ENCODE measurements at places on chromosomes 5 and 9.
A peak's percentile ranks its signal among the peaks of the same experiment; 100 is the strongest.

DNA sequence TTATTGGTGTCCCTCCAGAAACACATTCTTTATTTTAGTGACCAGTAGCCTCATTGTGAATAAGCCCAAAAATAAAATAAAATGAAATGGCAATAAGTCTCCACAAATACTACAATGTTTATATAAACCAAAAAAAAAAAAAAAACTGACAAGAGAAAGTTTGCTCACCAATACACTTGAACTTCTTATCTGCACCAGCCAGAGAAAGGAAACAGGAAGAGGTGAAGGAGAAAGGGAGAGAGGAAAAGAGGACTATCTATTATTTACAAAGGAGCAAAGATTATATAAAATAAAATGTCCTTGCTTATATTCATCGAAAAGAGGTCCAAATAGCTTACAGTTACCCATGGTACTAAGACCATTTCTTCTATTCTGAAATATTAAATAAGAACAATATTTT lies 176.4 kb upstream of the CCNG1 start:
- DNase-seq = no peak

DNA sequence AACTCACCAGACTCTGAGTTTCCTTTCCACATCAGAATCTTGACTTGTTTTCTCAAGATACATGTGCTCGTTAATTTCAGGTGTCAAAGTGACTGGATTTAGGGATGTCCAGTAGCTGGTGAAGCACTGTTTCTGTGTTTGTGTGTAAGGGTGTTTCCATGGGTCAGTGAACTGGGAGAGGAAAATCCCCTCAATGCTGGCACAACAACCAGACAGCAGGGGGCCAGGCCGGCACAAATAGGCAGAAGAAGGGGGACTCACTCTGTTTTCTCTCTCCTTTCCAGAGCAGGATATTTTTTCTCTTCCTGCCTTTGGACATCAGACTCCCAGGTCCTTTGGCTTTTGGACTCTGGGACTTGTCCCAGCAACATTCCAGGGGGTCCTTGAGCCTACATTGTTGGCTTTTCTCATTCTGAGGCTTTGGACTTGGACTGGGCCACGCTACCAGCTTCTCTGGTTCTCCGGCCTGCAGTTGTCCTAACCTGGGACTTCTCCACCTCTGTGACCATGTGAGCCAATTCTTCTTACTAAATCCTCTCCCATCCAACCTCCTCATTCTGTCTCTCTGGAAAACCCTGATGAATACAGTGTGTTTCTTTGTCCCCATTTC lies 144.0 kb downstream of the CAAP1 start:
- no peak for DNase-seq

- DNase-seq = no peak
Observed at GRCh38 chr9:103702572-103702971, 391.5 kb upstream of the SMC2 start.

DNA sequence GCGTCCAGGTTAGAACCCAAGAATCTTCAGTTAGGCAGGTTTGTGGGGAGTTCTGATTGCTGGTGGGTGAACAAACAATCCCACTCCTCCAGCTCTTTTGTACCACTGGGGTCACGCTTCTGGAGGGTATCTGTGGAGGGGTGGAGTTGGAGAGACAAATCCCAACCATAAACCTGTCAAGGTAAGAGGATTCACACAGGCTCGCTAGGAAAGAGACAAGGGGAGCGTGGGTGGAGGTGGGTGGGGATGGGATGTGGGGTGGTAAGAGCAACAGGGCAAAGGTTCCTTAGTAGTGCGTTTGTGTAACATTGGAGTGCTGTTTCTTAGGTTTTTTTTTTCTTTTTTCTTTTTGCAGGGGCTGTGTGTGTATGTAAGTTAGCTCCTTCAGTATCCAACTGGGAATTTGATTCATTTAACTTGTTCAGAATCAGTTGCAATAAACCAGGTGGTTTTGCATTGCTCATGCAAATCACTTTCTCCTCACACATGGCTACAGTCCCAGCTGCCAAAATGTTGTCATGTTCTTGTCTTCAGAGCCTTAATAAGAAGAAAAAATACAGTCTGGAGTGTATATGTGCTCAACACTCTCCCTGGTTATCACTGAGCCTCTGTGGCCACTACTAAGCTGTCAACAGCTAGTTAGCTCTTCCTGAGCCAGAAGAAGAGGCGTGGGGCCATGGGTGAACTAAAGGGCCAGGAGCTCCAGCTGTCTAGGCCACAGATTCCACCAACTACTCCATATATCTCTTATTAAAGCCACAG lies 164.0 kb upstream of the RAD23B start:
- no peak for DNase-seq

- no peak for DNase-seq
Observed at GRCh38 chr5:179438011-179438441, 92.8 kb upstream of the ADAMTS2 start.

DNA sequence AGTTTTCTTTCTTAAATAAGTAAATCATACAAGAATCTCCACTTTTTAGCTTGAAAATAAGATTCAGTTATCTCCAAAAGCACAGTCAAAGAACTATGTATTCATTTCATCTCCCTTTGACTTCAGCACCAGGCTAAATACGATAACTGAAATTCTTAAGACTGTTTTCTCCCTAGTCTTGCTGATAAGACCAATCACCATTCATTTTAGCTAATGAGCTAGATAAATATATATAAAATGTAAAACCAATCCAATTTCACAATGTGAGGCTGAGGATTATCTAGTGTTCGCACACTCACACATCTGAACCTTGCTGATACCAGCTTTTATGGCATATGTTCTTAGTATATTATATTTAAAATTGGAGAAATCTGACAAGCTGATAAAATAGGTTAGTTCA lies 17.3 kb upstream of the ZNF622 start:
- DNase-seq = no peak

DNA sequence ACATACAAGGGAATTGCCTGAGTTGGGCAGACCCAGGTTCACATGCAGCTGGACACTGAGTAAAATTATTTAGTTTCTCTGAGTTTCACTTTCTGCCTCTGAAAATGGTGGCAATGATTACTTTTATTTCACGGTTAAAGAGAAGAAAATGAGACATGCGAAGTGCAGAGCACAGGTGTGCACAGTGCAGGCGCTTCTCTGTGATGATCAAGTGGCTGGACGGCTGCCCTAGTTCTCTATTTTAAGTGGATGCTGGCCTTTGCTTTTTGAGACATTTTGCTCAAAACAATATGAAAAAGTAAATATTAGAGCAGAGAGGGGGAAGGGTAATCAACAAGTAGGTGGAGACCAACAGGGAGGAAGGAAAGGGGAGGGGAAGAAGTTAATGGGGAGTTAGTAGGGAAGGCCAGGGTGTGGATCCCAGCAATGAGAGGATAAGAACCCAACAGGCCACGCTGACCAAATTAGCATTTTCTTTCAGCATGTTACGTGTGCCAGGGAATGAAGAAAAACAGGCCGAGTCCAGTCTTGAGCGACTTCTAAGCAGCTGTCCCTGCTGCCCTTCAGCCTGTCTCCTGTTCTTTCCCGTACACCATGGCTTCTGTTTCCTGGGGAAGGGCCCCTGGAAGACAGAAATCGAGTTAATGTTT lies 16.1 kb downstream of the SNX18 start:
- DNase-seq = no peak

GRCh38 chr5:132364319-132364718 lies 5.2 kb upstream of the SLC22A5 start:
- DNase-seq = no peak

DNA sequence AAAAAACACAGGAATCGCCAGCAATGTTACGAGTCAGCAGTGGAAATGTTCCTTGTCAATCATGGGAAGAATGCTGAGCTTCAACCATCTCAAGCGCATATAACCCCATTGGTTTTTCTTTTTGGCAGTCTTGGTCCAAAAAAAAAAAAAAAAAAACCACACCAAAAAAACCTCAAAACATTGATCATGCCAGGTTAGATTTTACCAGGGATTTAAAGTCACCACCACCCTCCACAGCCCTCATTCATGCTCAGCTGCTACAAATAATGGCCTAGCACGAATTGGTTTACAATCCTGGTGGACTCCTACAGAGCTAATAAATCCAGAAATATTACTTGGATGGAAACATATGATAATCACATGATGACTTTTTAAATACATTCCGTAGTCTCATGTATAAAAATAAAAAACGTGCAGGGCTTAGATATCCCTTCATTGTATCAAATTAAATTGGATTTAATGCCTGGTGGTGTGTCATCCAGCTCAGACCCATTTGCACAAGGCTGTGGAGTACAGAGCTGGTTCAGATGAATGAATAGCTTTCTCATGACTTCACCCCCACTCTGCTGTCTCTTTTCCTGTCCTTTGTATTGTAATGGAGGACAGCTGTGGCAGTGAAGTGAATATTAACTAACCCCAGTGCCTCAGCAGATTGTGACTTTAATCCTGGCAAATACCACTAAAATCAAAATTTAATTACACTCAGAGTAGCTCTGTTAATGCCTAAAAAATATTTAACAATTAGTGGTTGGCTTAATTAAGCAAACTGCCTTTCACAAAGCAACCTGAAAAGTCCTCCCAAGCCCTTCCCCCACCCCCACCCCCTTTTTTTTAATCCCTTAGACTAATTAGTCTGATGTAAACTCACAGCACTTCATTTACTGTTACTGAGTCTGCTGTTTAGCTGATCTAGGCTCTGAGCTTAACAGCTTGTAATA lies 626.5 kb upstream of the ZNF608 start:
- no peak for DNase-seq

GRCh38 chr9:85522459-85523092 lies 219.2 kb downstream of the AGTPBP1 start:
- DNase-seq = no peak

- no peak for DNase-seq
Observed at GRCh38 chr5:137214446-137215189, 284.5 kb downstream of the SPOCK1 start.

DNA sequence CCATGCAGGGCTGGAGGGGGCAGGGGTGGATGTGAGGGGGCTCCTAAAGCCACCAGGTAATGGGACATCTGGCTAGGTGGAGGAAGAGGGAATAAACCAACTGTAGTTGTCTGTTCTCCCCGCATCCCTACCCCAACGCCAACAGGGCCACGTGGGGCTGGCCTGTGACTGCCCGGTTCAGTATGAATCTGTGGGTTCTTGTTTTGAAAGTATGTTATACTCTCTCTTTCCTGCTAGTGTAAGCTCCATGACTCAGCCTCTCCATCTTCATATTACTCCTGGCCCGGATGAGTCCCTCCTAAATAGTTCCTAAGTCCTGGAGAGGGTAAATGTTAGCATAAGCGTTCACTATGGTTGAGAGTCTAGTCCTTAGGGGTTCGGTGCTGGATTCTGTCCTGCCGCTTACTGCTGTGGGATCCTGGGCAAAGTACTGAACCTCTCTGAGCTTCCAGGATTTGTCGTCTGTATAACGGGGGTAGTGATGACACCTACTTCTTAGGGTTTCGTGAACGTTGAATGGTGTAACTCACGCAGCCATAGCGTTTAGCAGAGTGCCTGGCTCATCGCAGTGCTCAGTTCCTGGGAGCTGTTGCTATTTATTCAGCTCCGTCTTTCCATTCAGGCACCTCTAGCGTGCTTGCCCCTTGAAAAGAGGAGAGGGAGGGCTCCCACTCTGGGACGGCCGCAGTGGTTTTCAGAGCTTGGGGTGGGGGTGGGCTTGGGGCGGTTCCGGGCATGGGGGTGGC lies 28.8 kb downstream of the LHX2 start:
- DNase-seq = no peak

- no peak for DNase-seq
Observed at GRCh38 chr5:103262422-103262871, 3.9 kb downstream of the MACIR start.

DNA sequence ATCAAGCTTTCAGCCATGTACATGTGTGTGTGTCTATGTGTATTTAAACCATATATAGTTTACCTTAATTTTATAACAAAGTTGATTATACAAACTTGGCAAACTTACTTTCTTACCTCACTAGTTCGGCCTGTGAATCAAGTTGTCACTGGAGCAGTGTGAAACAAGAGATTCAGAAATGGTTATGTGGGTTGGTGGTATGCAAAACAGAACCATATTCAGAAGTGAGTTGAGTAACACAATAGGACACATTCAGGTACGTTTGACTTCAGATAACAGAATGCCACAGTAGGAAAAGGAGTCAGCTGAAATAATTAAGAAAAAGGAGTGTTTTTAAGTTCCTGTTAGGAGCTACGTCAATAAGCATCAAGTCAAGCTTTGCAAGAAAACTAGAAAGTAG lies 21.5 kb downstream of the XPA start:
- DNase-seq = no peak

- DNase-seq = no peak
Observed at GRCh38 chr5:36521838-36522745, 84.3 kb upstream of the SLC1A3 start.

DNA sequence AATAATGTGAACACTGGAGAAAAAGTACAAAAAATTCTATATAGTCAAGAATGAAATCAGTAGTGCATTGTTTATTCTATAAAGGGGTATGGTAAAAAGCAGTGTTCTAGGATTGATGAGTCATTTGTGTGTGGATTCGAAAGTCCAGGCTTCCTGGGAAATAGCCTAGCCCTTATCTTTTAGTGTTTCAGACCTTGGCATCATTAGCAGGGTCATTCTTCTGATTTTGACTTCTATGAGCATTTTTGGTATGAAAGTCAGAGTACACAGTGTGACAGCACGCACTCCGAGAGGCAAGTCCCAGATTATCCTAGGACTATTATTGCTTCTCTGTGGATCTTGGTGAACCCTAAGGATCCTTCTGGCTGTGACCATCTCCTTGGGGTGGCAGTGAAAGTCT lies 16.9 kb downstream of the PCSK5 start:
- no peak for DNase-seq

- DNase-seq = no peak
Observed at GRCh38 chr5:107670087-107670931, 428 bp downstream of the EFNA5 start.

- no peak for DNase-seq
Observed at GRCh38 chr5:178202541-178202940, 1.8 kb upstream of the HNRNPAB start.

DNA sequence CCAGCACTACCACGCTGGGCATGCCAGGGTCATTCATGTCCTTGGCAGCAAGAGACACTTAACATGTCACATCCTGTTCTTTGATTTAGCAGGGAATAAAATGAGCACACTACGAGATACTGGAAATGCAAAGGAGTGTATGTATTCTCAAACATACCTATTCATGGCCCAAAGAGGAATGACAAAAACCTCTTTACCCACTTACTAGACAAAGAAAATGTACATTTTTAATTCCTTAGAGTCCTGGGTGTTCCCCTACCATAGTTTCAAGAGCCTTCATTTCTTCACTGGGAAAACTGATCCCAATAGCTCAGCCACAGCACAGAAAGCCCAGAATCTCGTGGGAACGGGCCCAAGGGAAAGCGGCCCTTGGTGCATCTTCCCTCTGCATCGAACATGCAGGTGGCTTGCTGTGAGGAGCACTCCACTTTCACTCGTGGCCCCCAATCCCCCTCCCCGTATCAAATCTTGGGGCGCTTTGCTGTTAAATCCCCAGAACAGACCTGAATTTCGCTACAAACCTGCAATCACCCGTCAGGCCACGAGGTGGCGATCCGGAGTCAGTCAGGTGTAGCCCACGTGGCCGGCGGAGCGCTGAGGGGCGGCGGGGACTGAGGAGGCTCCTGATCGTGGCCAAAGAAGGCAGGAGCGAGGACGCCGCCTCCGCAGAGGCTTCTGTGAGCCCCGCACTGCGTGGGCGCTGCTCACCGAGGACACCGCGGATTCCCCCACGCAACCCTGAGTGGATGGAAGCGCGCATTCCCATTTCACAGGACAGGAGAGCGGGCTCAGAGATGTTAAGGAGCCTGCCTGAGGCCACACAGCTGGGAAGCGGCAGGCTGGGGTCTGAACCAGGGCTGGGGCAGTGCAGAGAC lies 91.4 kb downstream of the LMX1B start:
- peak; percentile 66 for DNase-seq

- DNase-seq = no peak
Observed at GRCh38 chr5:179780362-179780761, 13.4 kb upstream of the LTC4S start.

GRCh38 chr9:3887221-3887653 lies 361.4 kb upstream of the RFX3 start:
- DNase-seq = no peak

GRCh38 chr5:179974946-179975712 lies 67.4 kb upstream of the TBC1D9B start:
- DNase-seq = no peak
